Neural progenitor cell (in vitro differentiated cells): ENCODE measurements at places on chromosomes 2 and 18. TPM values are rescaled to one million over a fixed set of nuclear protein-coding genes. Genes with fewer than 3 reads are reported as not detected.

- no peak for DNase-seq
These were observed 51.7 kb downstream of the EIF5B start for GRCh38 chr2:99388892-99389291.

DNA sequence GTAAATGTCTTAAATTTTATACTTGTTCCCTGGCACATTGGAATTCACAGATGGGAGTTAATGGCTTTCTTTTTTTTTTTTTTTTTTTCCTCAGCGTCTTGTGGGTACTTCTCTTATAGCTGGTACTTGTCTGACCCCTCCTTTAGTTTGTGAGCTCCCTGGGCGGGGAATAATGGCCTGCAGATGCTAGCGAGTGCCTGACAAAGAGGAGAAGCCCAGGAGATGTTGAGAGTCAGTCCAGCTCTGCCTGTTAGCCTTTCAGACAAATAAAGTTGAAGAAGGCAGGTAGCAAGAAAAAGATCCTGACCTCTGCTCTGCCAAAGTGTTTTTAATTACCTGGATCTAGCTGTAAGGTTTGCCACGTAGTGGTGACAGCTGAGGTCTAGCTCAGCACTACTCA, 6.6 kb downstream of the BCL2L11 start:
- no peak for DNase-seq

DNA sequence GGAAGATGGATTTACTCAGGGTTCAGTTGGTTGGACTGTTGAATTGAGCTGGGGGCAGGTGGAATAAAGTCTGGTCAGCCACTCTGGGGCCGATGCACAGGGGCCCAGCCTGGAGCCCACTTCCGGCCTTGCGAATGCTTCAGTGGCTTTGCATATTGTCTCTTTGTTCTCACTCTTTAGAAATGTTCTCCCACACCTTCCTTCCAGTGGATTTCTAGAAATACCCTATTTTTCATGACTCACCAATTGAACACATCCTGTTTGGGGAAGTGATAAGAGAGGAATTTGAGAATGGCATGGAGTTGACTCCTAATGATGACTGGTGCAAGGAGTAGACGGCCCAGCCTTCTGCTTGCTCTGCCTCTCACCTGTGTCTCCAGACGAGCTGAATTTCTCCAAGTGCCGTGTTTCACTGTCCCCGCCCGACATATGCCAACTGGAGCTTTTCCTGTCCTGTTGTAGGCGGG, 28.1 kb downstream of the ASAP2 start:
- no peak for DNase-seq

DNA sequence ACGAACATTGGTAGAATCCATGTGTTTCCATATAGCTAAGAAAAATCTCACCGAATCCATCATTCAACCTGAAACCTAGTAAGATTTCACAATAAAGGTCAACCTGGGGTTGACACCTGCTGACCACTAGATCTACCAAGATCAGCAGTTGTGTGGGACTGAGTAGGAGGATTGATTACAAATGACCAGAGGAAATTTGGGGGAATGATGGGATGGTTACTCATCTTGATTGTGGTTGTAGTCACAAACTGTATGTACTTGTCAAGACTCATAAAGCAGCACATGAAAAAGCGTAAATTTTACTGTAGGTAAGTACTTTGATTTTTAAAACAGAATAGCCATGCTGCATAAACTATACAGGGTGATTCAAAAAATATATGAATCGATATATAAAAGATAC, 14.7 kb downstream of the DAPL1 start:
- DNase-seq = no peak

GRCh38 chr2:84701880-84702279, 179.0 kb downstream of the TRABD2A start:
- DNase-seq = no peak

GRCh38 chr2:220227266-220227920, 600.0 kb downstream of the SLC4A3 start:
- no peak for DNase-seq

DNA sequence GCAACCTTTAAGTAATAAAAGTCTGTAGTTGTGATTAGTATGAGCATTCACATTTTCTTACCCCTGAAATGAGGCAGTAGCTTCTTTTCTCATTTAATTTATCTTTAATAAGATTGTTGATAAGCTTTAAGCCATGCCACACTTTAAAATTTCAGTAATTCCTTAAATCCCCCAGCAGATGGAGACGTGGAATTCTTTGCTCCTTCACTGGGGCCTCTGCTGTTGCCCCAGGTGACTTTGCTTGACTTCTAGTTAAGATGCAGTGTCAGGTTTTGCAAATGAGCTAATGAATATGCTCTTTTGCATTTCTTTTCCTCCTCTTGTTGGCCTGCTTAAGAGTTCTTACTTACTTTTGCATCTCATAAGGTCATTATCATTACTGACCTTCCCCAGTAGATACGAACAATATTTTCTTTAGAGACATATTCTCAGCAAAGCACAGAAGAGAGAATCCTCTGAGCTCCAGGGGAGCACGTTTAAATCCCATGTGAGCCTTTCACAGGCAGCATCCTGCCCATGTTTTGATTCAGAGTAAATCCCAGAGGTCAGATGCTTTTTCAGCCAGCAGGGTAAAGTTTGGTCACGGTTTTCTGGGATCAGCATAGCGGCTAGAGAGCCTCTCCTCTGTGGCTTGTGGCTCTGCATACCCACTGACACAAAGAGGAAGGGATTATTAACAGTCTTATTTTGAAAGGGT, 222.9 kb downstream of the PTPRM start:
- DNase-seq = peak; percentile 79

DNA sequence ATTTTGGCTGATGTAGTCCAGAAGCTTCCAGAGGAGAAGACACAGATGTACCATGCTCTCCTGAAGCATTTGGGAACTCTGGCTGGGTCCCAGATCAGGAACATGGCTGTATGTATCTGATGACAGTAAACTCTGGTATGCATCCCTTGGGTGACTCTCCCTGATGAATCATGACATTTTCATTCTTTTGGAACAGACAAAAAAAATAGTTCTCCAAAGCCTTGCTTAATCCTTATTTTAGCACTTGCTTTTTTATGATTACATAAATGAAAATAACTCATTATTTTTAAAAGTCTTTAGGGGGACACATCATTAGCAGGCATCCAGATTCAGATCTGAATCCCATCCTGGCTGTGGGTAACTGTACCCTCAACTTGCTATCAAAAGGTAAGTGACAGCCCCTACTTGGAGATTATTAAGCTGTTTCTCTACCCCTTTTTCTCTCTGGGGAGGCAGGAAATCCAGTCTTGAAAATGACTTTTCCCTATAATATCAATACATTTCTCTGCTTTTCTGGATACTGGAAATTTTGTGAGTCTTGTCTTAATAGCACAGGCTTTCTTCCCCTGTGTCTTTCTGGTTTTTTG, 23.3 kb downstream of the AOX1 start:
- DNase-seq = no peak

DNA sequence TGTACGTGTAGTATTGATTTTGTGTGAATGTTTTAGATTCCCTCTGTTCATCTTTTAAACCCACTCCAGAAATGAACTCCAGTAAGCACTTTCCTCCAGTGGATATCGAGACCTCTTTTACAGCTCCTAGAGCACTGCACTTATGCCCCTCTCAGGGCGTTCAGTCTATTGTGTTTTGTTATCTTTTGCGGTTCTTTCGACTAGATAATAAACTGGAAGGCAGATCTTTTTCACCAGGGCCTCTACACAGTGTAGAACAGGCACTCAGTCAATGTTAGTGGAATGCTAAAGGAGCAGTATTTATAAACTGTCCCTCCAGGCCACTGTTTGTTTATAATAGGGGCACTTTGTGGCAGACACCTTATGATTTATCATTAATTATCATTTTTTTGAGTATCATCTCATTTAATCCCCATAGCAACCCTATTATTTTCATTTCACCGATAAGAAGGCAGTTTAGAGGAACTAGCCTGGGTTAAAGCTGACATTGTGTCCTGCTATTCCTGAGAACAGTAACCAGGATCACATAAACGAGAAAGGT, 742 bp upstream of the SOS1 start:
- DNase-seq = peak; percentile 9

- no peak for DNase-seq
These were observed 169.7 kb downstream of the HAUS1 start for GRCh38 chr18:46273861-46274260.

GRCh38 chr2:18290386-18290785, 270.1 kb downstream of the RDH14 start:
- DNase-seq = no peak

- DNase-seq = no peak
These were observed 649.4 kb upstream of the ZEB2 start for GRCh38 chr2:145169285-145169684.

GRCh38 chr2:171745141-171745540, 57.9 kb downstream of the DYNC1I2 start:
- DNase-seq = no peak

DNA sequence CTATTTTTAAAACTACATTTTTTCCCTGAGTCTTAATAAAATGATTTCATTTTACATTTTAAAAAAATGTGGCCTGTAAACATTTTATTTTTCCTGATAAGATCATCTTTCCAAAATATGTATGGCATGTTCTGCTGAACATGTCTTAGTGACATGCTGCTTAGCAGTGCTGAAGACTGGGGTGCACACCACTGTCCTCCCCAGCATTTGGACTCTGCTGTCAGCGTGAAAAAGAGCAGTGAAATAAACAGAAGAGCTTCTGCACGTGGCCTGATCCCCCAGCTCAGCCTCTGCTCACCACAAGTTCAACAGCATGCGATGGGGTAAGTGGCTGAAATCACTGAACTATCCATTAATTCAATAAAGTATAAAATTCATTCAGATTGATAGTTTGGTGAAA, 81.6 kb upstream of the ZNF521 start:
- no peak for DNase-seq

DNA sequence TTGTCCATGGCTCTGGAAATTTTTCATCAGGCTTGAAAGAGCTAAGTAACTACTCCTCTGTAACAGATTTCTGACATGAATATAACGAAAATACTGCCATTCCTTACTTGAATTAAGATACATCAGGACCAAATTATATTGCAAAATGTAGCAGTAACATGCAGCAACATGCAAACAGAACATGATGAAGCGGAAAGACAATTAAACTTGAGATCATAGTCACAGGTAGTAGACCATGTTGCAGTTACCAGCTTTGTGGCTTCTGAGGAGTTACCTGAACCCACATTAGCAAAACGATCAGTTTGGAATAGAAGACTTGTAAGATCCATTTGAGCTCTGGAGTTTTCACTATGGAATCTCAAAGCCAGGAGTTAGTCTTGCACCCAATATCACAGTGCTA, 76.2 kb downstream of the MREG start:
- no peak for DNase-seq

- no peak for DNase-seq
These were observed 113.5 kb downstream of the EXOC6B start for GRCh38 chr2:72712304-72712703.

- no peak for DNase-seq
These were observed 73.1 kb upstream of the MAP4K3 start for GRCh38 chr2:39510140-39510539.

DNA sequence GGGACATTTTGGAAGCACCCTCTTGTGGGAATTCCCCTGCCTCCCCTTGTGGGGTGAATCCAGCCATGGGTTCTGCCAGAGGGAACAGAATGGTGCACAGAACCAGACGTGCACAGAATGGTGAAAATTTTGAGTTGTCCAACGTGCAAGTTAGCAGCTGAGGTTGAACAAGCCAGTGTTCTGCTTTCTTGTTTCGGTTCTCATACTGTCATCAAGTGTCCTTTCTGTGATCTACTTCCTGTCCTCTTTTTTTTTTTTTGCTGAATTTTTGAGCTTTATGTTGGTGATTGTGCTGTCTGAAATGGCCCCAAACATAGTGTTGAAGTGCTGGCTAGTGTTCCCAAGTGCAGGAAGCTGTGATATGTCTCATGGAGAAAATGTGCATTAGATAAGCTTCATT, 21.5 kb upstream of the REEP1 start:
- no peak for DNase-seq

- DNase-seq = no peak
These were observed 48.0 kb downstream of the COA5 start for GRCh38 chr2:98560256-98560771.

SNTG2 gene
- 1.1 and 5.5 TPM in 2 replicates for total RNA-seq

CDH19 gene
- not detected in 2 replicates for total RNA-seq
